HT-29 (cell line): ENCODE measurements at places on chromosomes 16 and 17. TPM values are rescaled to one million over a fixed set of nuclear protein-coding genes. Genes with fewer than 3 reads are reported as not detected.
A peak's percentile ranks its signal among the peaks of the same experiment; 100 is the strongest.

Gene LCAT
- 1.4 and 3.3 TPM in 2 replicates for total RNA-seq

Gene KRT33B
- total RNA-seq = not detected in 2 replicates

Gene CES3
- 1.3 and 3.4 TPM in 2 replicates for total RNA-seq

Gene MT4
- total RNA-seq = not detected in 2 replicates

Gene TEPSIN
- 39.4 and 46.2 TPM in 2 replicates for total RNA-seq

Gene EPN3
- total RNA-seq = 25.6 and 25.8 TPM in 2 replicates

DNA sequence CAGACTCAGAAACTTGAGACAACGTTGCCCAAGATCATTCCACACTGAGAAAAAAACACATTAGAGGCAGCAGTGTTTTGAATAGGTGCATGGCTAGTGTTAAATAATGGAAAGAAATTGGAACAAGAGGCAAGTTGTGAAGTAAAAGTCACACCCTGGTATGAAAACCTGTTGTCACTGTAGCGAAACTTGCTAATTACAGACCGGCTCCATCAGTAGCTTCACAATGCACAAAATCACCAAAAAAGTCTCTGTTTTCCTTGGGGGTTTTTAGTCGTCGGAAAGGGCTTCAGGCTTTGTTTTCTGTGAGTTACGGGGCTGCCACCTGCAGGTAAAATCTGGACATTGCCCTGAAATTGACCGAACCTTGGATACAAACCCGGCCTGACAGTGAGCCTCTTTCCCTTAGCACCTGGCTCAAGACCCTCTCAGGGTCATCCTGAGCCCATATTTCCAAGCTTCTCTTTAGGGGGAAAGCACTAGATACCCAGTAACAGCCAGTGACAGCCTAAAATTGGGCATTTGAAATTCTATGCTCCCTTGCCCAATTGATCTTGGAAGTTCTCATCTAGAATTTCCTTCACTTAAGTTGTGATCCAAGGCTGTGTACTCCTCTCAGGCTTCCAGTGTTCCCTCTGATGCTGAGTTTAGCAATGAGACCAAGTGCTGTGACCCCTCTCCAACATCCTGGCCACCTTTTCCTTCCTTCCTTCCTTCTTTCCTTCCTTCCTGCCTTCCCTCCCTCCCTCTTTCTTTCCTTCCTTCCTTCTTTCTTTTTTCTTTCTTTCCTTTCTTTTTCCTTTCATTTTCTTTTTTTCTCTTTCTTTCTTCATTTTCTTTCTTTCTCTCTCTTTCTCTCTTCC lies 7.2 kb upstream of the GRB2 start:
- peak; percentile 73 for DNase-seq

GRCh38 chr16:8808613-8809353 lies 11.1 kb downstream of the PMM2 start:
- no peak for DNase-seq

- no peak for DNase-seq
Observed at GRCh38 chr16:30992931-30993816, 8.2 kb downstream of the HSD3B7 start.

DNA sequence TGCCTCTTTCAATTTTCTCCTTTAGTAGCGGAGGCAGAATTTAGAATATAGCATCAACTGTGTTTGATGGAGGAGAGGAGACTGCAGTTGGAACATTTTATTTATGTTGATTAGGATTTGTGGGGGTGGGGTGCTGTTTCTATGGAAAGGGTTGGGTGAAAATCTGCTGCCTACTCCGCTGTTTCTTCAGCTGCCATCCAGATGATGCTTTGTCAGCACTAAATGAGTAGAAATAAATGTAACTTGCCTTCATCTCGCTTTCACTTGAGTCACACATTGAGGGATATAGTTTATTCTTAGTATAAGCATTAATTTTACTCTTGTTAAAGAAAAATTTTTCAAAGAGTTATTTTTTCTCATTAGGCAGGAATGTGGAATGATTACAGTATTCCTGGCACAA lies 42.1 kb downstream of the ABHD15 start:
- no peak for DNase-seq

DNA sequence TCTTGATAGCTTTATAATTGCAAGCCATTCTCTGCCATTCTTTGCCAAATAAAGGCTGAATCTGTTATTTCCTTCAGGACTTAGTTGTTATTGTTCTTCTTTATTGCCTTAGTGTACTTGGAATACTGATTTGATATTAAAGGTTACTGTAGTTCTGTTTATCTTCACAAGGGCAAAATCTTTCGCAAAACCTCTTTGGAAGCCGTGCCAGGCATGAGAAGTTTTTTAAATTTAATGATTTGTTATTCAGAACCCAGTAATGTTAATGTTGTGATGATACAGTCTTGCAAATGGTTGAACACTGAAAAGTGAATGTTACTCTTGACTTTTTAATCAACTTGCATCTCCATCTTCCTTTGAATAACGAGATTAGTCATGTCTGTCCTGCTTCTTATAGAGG lies 1225.2 kb upstream of the GOT2 start:
- DNase-seq = no peak

- DNase-seq = no peak
Observed at GRCh38 chr16:83272843-83273242, 534.9 kb upstream of the HSBP1 start.

- no peak for DNase-seq
Observed at GRCh38 chr16:79532785-79533184, 67.8 kb downstream of the MAF start.

GRCh38 chr17:27596096-27596495 lies 34.9 kb upstream of the LGALS9 start:
- no peak for DNase-seq

- peak; percentile 42 for DNase-seq
Observed at GRCh38 chr17:50440172-50440837, 14.3 kb downstream of the ACSF2 start.

DNA sequence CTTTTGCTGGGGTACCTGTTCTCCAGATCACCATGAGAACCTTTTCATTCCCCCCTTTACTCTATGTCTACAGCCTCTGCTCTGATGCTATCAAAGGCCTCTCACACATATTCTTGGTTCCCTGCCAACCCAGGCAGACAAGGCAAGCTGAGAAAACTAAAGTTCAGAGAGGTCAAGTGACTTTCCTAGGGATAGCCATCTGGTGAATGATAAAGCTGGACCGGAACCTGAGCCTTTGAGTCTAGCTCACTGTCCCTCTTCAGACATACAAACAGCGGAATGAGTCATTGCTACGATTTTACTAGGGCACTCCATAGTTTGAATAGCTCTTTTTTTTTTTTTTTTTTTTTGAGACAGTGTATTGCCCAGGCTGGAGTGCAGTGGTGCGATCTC lies 73.3 kb downstream of the XYLT1 start:
- DNase-seq = peak; percentile 56

DNA sequence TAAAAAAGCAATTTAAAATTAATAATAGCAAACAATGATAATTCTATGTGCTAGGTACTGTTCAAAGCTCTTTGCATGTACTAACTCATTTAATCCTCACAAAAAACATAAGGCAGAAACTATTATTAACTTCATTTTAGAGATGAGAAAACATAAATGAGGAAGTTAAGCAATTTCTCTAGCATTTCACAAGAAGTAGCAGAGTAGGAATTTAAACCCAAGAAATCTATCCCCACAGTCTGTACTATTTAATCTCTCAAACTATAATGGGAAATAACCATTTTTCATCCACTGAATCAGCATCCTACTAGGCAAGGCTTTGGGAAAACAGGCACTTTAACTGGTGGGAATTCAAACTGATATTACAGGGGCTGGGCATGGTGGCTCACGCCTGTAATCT lies 42.2 kb upstream of the INTS2 start:
- no peak for DNase-seq

GRCh38 chr17:77323413-77324171 lies 182.8 kb downstream of the SEC14L1 start:
- DNase-seq = peak; percentile 35

DNA sequence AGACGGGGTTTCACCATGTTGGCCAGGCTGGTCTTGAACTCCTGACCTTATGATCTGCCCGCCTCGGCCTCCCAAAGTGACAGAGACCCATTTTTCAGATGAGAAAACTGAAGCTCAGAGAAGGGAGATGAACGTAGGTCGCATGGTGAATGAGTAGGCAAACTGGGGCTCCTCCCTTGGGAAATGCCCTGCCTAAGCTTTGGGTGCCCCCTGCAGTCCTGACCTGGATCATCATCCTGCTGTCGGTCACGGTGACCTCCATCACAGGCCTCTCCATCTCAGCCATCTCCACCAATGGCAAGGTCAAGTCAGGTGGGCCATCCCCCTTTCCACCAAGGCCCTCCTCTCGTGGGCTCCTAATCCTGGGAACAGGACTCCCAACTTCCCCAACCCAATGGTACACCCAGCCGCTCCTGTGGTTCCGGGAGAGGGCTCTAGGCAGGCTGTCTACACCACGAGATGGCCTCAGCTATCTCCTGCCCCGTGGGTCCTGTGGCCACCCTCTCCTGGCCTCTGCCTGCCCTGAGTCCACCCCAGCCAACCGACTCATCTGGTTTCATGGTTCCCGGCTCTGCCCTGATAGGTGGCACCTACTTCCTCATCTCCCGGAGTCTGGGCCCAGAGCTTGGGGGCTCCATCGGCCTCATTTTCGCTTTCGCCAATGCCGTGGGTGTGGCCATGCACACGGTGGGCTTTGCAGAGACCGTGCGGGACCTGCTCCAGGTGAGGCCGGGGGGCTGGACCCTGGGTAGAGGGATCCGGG lies 4.7 kb downstream of the SLC12A3 start:
- peak; percentile 24 for DNase-seq

- DNase-seq = no peak
Observed at GRCh38 chr17:35749560-35750412, 3.3 kb downstream of the GAS2L2 start.

DNA sequence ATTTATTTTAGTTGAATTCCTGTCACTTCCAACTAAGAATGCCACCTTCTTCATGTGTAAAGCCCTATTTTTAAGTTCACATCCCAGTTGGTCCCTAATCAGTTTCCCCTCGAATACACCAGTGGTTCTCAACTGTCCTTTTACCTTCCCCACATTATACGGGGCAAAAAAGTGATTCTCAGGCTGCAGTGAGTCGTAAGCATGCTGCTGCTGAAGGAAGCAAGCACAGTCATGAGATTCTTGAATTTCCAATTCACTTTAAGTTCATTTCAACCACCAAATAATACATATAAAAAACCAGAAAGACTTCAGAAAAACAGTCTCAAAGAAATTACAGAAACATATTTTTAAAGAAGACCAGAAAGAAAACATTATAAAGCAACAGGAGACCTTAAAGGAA lies 47.9 kb downstream of the UBE2G1 start:
- no peak for DNase-seq
